Left lung (tissue), 14 donors: ENCODE measurements at places on chromosomes 16 and 17. TPM values are rescaled to one million over a fixed set of nuclear protein-coding genes. Genes with fewer than 3 reads are reported as not detected.

The HSD11B2 gene
- polyA plus RNA-seq: 36.9 TPM

The CCL7 gene
- polyA plus RNA-seq: not detected

The KRTAP9-8 gene
- not detected for polyA plus RNA-seq

The CIBAR2 gene
- 5.6 TPM for polyA plus RNA-seq

The KRT39 gene
- polyA plus RNA-seq: not detected

The AMFR gene
- polyA plus RNA-seq: 67.6 TPM
